ENCODE measurements at places on chromosomes 13 and 19.

DNA sequence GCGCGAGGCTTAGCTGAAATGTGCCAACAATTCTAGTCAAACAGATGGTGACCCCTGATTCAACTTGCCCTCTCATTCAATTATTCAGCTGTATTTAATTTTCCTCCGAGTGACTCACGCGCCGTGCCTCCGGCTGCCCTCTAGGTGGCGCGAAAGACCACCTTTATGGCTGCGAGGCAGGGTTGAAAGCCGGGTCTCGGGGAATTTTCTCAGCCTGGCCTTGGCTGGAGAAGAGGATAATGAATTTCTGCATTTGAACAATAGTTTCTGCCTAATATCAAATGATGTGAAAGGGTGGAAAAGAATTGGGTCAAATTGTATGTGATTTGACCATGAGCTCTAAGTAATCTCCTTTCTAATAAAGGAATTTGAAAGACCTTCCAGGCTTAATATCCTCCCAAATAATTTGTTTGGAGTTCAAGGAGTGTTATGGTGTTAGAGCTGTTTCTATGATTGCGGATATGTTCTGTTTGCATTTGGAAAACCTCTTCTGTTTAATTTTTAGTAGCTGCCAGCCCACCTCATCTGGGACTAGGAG, 310.9 kb downstream of the ZNF536 start:
- DNase-seq: peak; percentile 21

DNA sequence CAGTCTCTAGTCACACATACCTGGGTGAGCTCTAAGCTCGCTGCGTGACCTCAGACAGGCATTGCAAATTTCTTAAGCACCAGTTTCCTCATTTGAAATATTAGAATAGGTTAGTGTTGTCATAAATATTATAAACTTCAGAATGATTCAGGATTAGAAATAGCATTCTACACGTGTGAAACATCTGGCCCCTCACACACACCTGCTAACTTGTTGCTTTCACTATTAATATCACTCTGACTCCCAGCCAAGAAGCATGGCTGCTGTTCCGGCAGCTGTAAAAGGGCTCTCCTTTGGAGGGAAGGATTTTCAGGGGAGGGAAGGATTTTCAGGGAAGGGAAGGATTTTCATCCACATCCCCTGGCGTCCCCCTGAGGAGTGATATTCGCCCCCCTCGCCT, 161.3 kb upstream of the GPR12 start:
- no peak for DNase-seq

DNA sequence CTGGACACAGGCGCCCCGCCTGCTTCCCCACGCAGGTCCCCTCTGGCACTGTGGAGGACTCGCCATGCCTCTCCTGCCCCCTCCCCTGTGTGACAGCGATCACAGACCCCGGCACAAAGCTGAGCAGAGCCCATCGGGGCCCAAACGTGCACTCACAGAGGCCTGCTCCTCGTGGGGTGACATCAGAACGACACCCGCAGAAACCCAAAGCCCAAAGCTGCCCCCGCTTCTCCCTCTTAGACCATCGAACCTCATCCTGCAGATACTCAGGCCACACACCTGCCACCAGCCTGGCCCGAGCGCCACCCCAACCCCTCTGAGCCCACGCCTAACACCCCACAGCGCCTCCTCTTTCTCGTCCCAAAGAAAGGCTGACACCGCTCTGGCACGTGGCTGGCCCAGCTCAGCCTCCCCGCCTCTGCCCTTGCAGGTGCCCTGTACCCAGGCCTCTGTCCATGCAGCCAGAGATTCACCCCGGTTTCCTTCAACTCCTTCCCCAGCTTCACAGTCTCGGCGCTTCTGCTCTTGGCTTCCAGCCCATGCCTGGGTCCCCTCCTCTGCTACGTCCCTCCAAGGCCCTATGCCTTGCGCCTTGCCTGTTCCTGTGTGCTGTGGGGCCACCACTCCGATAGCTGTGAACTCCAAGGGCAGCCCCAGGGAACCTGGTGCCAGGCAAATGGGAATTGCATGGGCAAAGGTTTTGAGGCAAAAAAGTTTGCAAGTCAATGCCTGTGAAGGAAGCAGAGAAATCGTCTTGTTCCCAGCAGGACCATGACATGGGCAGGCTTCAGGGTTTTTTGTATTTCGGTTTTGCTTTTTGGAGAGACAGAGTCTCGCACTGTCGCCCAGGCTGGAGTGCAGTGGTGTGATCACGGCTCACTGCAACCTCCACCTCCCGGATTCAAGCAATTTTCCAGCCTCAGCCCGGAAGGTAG, 831 bp upstream of the CBARP start:
- no peak for DNase-seq

GRCh38 chr13:28498481-28499115, 3.7 kb upstream of the FLT1 start:
- DNase-seq: no peak

DNA sequence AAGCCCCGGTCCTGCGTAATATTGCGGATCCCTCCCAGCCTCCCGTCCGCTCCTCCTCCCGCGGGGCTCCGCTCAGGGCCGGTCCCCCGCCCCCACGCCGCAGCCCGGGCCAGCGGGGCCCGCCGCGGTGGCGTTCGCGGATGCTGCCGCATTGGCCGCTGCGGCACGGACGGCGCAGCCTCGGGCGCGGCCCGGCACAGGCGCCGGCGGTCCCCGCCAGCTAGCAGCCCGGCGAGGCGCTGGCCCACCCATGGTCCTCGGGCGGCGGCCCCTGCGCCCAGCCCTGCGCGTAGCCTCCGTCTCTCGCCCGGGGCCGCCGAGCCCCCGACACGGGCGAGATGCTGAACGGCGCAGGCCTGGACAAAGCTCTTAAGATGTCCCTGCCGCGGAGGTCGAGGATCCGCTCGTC, at the start of gene ATP8A2:
ATP8A2 (plus strand) TSS at position 100 of the 409 bp plus-strand sequence; CDS start at position 339, 239 bp downstream.
- DNase-seq: no peak
